ENCODE measurements at places on chromosomes 7 and 10.

- no peak for DNase-seq
Observed at GRCh38 chr7:69844264-69844868, 246.1 kb downstream of the AUTS2 start.

DNA sequence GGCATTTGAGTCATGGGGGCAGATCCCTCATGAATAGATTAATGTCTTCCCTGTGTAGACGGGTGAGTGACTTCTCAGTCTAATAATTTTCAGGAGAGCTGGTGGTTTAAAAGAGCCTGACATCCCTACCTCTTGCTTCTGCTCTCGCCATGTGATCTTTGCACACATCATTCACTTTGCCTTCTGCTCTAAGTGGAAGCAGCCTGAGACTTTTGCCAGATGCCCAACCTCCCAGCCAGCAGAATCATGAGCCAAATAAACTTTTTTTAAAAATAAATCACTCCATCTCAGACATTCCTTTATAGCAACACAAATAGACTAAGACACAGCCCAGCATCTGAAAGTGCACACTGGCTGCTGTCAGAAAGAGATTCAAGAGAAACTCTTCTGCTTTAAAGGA is 155.2 kb downstream of the ZNF365 start:
- no peak for DNase-seq

GRCh38 chr7:130127821-130128317 is 57.5 kb downstream of the KLHDC10 start:
- DNase-seq: no peak

- no peak for DNase-seq
Observed at GRCh38 chr7:116530107-116530820, 5.4 kb downstream of the CAV1 start.

- no peak for DNase-seq
Observed at GRCh38 chr7:94395141-94396036, 694 bp downstream of the COL1A2 start.

GRCh38 chr7:116239434-116239833 is 29.1 kb downstream of the TES start:
- no peak for DNase-seq

DNA sequence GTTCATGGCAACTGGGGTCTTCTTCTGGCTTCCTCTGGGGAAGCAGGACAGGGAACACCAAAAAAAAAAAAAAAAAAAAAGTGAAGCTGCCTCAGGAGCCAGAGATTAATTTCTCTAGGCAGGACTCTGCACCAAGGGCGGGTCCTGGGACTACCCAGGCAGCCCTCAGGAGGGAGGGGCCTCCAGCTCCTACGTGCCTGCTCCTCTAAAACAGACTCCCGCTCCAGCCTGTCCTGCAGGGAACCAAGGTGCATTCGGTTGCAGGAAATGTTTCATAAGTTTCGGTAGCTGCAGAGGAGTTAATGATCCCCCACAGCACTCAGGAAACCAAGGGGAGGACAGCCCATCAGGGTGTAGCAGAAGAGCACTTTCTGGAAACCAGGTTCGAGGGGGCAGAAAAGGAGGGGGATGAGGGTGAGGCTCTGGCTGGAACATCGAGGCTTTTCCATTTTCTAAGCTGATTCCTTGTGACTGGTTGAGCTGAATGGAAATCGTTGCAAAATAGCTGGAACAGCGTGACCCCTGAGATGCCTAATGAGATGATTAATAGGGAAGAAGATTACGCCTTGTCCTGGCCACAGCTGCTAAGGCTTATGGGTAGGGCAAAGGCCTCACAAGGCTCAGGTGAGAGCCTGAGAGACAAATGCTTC is 84.2 kb downstream of the STRA8 start:
- no peak for DNase-seq

DNA sequence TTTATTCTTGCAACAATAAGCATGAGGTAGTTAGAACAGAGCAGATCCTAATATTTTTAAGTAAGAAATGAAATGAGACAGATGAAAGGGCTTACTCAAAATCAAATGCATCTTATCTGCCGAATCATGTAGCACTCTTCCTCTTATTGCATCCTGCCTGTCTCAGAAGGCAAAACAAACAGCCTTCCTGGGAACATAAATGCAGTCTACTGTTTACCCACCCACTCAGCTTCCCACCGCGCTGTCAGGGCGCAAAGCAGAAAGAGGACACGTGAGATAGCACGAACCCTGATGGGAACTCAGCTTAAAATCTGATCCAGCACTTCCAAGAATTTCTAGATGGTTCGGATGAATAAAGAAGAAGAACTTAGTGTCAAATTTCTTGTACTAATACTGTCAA is 114.4 kb upstream of the CDK1 start:
- DNase-seq: no peak

DNA sequence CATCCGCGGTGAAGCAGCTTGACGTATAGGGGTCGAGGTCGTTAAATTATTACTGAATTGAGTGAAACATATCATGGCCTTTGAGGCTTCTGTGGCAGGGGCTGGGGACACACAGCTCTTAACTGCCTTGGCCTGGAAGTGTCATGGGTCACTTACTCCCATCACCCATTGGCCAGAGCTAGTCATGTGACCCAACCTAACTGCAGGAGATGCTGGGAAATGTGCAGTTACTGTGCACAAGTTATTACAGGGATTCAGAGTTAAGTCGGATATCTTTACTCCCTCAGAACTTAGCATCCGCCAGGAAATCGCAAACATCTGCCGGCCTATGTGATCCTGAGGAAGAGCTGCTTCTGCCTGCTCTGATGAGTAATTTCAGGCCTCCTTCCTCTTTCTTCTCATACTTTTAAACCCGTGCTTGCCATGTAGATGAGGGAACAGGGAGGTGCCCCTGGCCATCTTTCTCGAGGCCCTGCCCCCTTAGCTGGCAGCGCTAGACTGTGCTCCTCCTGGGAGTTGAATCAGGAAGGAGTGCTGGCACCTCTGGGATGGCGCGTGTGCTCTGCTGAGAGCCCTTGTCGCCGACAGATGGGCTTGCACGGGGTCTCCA is 203.6 kb downstream of the TCF7L2 start:
- no peak for DNase-seq

GRCh38 chr7:4886671-4887070 is 3.2 kb upstream of the RADIL start:
- DNase-seq: no peak

Data from stimulated activated CD8-positive, alpha-beta memory T cell treated with anti-CD3 and anti-CD28 coated beads, Interleukin-4, amount 100 ng/mL, for 4 hours (primary cell).